ENCODE measurements at places on chromosomes 7 and 10. TPM values are rescaled to one million over a fixed set of nuclear protein-coding genes. Genes with fewer than 3 reads are reported as not detected.

The PIP gene
- total RNA-seq: not detected

The ZSWIM8 gene
- total RNA-seq: 144 TPM

The FFAR4 gene
- total RNA-seq: not detected

The IKZF1 gene
- total RNA-seq: 24.4 TPM

DNA sequence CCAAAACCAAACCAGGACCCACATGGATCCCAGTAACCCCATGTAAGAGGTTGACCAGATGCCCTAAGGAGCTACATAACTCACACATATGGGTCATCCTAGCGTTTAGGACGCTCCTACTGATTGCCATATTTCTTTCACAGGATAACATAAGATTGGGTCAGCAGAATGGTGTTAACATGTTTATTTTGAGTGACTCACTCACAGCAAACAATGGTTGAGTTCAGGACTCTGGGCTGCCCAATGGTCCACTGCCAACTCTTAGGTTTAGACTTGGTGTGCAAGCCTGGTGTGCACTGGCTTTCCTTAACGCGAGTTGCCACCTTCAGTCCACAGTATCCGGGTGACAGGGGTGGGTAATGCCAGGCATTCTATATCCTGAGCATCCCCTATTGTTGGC, 211.5 kb downstream of the GPAM start:
- no peak overlapping the region for H3K4me3 ChIP-seq
- DNase-seq: no peak
- H3K27ac ChIP-seq: no peak overlapping the region
- no peaks in the 10 kb centered on the region for H3K4me1 ChIP-seq

DNA sequence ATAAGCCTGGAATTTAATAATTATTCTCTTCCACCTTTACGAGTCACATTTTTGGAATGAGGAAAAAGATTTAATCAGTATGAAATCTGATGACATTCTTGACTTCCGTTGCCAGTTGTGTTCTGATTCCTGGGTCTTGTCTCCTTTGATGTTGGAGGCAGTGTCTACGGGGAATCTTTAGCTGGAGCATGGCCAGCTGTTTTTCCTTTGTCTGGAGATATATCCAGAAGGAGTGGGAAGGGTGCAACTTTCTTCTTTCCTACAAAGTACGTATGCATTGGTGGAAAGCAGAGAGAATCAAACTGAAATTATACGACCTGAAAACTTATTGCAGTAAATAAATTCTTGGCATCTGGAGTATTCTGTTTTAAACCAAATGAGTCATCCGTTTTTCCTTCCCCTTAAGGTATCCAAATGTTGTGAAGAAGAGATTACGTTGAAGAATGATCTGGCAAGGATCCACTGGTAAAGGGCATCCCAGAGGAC, 6.9 kb upstream of the GNG11 start:
- no peaks in the 10 kb centered on the region for H3K27me3 ChIP-seq
- no peak for DNase-seq
- H3K4me3 ChIP-seq: no peak overlapping the region
- H3K27ac ChIP-seq: no peak overlapping the region

- H3K4me1 ChIP-seq: no peaks in the 10 kb centered on the region
- H3K27ac ChIP-seq: no peak overlapping the region
- no peaks in the 10 kb centered on the region for H3K27me3 ChIP-seq
Observed at GRCh38 chr7:131970602-131971001, 414.2 kb upstream of the PODXL start.

- peak overlapping the region; percentile 21 for H3K4me3 ChIP-seq
- no peak overlapping the region for H3K27ac ChIP-seq
- no peak for DNase-seq
- no peaks in the 10 kb centered on the region for H3K27me3 ChIP-seq
- H3K4me1 ChIP-seq: no peaks in the 10 kb centered on the region
Observed at GRCh38 chr10:6009150-6009549, 31.8 kb upstream of the IL15RA start.

DNA sequence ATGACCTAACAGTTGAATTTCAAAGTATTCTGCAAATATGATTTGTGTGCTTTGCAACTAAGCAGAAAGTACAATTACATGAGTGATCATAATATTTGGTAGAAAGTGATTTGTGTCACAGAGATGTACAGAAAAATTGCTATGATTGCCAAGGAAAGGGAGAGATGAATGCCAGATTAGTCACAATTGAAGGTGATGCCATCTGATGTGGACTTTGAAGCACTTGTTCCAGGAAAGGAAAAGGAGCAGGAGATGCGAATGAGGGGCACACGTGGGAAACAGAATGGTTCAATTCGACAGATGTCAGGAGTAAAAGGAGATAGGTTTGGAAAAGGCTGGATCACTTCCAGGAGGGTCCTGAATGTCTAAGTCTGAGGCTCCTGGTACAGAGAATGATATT, 153.1 kb upstream of the LAMB4 start:
- H3K4me3 ChIP-seq: no peak overlapping the region
- H3K36me3 ChIP-seq: no peaks in the 10 kb centered on the region
- H3K27ac ChIP-seq: no peak overlapping the region

DNA sequence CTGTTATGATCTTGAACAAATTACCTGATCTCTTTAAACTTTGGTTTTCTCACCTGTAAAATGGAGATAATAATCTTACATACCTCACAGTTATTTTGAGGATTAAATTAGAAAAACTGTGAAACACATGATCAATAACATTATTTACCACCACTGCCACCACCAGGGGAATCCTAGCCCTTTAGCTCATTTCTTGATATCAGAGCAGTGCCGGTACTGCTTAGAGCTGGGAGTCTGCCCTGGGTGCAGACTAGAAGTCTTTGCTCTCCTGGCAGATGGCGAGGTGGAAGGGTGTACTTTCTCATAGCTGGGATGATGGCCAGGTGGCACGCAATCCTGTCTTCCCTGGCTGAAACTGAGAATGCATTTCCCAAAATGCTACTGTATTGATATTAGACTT, 12.7 kb upstream of the EFCAB10 start:
- no peak for DNase-seq
- H3K27me3 ChIP-seq: no peaks in the 10 kb centered on the region
- H3K4me3 ChIP-seq: no peak overlapping the region
- H3K27ac ChIP-seq: no peak overlapping the region

Measured in thoracic aorta (tissue), 2 donors.